ENCODE measurements at places on chromosomes 11 and 22. TPM values are rescaled to one million over a fixed set of nuclear protein-coding genes. Genes with fewer than 3 reads are reported as not detected.

The KDM4D gene
- total RNA-seq: not detected

DNA sequence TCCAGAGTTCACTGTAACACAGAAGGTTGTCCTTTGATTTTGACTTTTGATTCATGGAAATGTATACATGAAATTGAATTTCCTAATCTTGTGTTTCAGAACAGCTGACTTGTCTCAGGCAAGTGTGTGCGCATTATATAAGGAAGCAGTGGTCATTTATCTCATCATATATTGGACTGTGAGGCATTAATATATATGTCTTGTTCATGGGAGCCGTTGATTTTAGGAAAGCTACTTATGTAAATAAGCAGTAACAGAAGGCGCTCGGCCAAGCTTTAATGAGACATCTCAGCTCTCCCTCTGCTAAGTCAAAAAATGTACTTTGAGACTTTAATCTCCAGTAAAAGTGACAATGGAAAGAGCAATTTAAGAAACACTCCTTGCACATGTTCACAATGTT lies 100.5 kb downstream of the PDHX start:
- peak; percentile 55 for DNase-seq

GRCh38 chr11:95562196-95562921 lies 227.2 kb downstream of the FAM76B start:
- DNase-seq: no peak

DNA sequence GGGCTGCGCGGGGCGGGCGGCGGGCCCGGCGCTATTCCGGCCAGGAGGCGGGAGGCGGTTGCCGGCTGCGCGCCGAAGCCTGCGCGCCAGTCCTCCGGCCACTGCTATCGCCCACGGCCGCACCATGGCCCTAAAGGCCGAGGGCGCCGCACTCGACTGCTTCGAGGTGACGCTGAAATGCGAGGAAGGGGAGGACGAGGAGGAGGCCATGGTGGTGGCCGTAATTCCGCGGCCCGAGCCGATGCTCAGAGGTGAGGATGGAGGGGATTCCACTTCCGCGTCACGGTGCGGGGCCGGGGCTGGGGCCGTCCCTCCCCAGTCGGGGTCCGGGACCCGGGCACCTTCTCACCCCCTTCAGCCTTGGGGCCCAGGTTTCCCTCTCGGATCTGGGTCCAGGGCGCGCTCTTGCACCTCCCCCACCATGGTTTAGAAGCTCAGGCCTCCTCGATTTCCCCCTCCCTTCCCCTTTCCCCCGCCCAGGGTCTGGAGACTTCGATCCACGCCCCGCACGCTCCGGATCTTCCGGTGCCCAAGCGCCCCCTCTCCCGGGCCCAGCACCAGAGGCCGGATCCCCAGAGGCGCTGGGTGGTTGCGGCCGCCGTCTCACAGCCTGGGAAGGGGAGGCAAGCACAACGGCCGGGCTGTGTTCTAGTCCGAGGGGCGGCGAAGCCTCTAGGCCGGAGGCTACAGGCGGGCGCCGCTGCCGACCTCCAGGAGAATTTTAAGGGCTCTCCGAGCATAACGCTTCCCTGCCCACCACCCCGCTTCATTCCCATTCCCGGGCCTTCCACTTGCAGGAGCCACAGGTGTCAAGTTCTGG lies 517 bp downstream of the SPINDOC start:
- peak; percentile 86 for DNase-seq

DNA sequence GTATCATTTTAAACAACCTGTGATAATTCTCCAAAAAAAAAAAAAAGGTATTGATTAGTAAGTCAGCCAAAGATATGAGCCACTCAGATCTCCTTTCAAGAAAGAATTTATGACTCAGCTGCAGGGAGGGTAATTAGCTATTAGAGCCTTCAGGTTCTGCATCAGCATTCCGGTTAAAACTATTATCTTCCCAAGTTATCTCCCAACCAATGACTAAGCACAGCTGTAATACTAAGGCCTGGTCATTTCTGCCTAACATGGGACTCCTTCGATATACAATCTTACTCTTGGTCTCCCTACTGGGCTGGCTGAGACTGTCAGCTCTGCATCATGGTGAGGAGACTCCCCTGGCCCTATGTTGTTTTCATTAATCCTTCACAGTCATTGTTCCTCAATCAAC lies 60.4 kb downstream of the SBF2 start:
- no peak for DNase-seq

The FAM227A gene
- total RNA-seq: 1.2 TPM

Data from stomach (tissue), 19 donors.